NAMALWA (cell line): ENCODE measurements at places on chromosomes 1 and 21.

GRCh38 chr21:45981151-45982091 is at the start of gene COL6A1:
COL6A1 (plus strand) TSS chr21:45981770; CDS start chr21:45981851, 81 bp downstream.
- peak; percentile 23 for DNase-seq

DNA sequence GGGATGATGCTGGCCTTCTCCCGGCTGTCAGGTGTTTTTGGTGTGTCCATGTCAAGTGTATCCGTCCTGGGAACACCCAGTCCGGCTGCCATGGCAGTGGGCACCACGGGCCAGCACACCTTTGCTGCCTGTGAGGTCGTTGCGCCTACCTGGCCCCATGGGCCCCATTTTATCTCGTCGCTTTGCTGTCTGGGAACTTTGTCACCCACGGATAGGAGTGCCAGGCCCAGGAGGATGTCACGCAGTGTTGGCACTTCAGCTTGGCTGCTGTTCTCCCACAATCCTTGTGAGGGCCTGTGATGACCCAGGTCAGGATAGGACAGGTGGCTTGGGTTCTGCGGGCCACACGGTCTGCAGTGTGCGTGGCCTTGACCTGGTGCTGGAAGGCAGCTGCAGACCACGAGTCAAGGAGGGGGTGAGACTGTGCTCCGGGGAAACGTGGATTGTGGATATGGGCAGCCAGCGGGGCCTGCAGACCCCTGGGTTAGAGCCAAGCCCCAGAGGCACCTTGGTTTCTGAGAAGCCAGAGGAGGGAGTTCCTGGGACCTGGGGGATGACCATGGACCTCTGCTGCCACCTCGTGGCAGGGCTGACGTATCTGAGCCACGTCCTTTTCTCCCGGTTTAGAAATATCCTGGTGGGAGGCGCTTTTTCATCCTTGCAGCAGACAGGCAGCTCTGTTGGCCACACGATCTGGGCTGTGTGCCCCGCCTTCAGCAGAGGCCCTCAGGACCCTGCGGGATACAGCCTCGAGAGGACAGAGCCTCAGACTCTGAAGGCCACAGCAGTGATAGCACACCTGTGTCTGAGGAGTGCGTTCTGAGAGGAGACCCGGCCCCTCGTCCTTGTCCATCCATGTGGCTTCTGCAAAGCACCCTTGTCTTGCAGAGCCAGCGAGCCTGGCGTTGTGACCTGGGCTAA is 161.1 kb upstream of the COL6A1 start:
- DNase-seq: peak; percentile 77

DNA sequence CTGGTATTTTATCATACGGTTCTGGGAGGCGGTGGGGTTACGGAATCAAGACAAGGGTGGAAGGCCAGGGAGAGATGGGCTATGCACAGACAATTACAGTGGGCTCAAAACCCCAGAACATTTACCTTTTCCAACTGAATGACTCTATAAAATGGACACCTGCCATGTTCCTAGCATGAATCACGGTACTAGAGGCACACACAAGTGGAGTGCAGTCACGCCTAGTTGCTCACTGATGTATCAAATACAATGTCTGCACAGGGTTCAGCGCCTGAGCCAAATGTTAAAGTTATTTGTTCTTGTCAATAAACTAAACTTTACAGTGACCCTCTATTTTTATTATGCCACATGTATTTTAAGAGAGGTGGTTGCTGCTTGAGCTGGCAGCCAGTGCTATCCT is 121.4 kb downstream of the ATG4C start:
- no peak for DNase-seq

DNA sequence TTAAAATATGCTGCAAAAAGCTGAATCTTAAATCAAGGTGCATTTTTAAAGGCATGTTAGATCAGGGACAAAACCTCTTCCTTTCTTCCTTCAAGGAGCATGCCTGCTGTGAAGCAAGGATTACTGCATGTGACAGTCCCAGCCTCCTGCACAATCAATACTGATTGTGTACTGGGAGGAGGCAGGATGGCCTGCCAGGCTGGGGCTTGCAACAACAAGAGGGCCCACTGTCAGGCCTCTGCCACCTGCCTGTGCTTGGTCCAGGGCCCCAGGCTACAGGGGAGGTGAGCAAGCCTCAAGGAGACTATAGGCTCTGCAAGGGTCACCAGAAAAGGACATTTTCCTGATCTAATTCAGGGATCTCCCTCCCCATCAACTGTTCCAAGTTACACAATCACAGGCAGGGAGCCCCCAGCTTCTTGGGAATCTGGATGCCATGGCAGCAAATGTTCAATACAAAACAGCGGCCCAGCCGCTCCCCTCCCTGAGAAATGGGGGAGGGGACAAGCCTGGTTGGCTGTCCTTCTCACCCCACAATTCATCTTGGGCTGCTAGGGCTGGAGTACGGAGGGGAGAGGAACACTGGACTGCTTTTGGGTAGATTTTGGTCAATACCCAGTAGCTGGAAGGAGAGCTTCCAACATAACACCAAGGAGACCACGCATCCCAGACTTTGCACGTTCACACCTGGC is 76.7 kb downstream of the SSBP3 start:
- no peak for DNase-seq

DNA sequence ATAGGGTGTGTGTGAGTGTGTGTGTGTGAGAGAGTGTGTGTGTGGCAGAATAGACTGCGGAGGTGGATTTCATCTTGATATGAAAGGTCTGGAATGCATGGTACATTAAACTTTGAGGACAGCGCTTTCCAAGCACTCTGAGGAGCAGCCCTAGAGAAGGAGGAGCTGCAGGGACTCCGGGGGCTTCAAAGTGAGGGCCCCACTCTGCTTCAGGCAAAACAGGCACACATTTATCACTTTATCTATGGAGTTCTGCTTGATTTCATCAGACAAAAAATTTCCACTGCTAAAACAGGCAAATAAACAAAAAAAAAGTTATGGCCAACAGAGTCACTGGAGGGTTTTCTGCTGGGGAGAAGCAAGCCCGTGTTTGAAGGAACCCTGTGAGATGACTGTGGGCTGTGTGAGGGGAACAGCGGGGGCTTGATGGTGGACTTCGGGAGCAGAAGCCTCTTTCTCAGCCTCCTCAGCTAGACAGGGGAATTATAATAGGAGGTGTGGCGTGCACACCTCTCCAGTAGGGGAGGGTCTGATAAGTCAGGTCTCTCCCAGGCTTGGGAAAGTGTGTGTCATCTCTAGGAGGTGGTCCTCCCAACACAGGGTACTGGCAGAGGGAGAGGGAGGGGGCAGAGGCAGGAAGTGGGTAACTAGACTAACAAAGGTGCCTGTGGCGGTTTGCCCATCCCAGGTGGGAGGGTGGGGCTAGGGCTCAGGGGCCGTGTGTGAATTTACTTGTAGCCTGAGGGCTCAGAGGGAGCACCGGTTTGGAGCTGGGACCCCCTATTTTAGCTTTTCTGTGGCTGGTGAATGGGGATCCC is 18.3 kb upstream of the HDAC1 start:
- peak; percentile 59 for DNase-seq

GRCh38 chr1:222893255-222893654 is 78.4 kb downstream of the DISP1 start:
- no peak for DNase-seq
